ENCODE measurements at places on chromosomes 4 and X.
A peak's percentile ranks its signal among the peaks of the same experiment; 100 is the strongest.

GRCh38 chr4:68617003-68617698 is 41.0 kb upstream of the UGT2B17 start:
- DNase-seq: no peak

DNA sequence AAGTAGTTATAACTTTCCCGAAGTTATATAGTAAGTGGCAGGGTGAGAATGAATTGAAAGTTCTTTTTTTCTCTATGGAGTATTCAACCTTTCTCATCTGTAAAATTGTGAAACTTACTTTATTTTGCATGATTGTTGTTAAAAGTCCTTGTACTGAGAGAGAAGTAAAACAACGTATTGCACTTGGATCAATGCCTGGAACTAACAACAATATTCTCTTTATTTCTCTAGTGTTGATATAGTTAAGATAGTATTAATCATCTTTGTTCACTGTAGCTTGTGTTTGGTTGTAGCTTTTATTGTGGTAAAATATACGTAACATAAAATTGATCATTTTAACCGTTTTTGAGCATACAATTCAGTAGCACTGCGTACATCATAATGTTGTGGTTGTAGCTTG is 48.7 kb downstream of the STIM2 start:
- DNase-seq: peak; percentile 1

DNA sequence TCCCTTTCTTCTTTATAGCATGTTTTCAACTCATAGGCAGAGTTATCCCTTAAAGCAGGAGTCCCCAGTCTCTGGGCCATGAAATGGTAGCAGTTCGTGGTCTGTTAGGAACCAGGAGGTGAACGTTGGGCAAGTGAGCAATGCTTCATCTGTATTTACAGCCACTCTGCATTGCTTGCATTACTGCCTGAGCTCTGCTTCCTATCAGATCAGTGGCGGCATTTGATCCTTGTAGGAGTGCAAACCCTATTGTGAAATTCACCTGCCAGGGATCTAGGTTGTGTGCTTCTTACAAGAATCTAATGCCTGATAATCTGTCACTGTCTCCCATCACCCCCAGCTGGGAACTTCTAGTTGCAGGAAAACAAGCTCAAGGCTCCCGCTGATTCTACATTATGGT is 39.8 kb downstream of the DTHD1 start:
- DNase-seq: no peak

DNA sequence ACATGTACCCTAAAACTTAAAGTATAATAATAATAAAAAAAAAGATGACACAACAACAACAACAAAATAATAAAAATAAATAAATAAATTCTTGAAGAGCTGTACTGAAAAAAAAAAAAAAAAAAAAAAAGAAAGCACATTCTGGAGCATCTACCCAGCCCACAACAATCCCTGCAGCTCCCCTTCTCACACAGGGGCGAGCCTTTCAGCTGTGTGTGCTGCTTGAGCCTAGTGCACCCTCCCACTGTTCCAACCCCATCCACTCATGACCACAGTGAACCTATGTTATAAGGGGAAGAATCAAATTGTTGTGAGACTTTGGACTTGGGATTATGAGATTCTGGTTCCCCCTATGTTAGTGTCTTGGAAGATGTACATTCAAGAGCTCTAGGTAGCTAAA is 161.5 kb upstream of the JADE1 start:
- DNase-seq: no peak

DNA sequence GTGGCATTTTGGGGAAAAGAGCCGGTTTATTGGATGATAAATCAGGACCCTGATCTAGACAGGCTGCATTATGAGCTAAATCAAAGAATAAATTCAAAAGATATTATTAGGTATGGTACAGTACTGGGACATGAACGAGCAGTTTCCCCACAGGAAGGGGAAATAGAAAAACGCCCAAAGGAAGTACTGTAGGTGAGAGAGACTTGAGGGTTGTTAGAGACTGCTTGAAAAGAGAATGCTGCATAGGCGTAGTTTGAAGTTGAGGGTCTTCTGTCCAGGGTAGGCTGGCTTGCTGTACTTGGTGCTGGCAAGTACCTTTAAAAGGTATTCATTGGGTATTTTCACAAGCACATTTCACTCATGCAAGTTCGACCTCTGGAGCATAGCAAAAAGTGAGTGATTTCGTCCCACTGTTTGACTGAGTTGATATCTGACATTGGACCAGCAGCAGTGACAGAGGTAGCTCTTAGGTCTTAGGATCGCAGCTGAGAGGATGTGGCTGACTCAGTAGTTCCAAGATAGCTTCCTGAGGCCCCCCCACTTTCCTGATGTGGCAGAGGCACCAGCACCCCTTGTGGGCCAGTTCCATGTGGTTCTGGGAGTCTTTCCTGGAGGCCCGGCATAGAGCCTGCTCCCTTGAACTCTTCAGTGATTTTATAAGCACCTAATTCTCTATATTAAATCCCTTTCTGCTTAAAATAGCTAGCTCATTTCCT is 64.3 kb downstream of the TMEM131L start:
- DNase-seq: no peak

DNA sequence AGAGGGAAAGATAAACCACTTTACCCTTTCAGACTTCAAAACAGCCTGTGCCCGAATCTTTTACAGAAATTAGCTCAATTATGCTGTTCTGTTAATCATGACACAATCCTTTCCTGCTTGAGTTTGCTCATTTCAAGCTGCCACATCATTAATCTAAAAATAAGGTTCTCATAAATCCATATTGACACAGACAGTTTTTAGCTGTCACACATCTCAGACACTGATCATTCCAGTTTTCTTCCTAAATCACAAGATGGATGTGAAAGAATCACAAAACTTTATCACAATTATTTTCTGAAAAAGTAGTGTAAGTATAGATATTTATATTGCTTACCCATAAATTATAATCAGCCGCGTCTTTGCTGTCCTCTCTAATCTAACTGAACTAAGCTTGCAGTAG is 27.9 kb upstream of the AMELX start:
- no peak for DNase-seq

DNA sequence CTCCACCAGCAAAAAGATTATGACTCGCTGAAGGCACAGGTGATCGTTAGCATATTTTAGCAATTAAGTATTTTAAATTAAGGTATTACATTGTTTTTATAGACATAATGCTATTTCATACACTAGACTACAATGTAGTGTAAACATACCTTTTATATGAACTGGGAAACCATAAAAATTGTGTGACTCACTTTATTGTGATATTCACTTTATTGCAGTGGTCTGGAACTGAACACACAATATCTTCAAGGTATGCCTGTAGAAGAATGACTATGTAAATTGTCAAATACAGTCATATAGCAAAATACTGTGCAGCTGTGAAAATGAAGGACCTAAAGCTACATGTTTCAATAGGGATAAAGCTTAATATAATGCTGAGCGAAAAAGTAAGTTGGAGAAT is 26.6 kb upstream of the MAML3 start:
- DNase-seq: no peak

GRCh38 chrX:41720125-41720779 is 3.7 kb upstream of the GPR82 start:
- DNase-seq: no peak

- DNase-seq: no peak
Observed at GRCh38 chr4:174523025-174523693, 871 bp upstream of the HPGD start.

DNA sequence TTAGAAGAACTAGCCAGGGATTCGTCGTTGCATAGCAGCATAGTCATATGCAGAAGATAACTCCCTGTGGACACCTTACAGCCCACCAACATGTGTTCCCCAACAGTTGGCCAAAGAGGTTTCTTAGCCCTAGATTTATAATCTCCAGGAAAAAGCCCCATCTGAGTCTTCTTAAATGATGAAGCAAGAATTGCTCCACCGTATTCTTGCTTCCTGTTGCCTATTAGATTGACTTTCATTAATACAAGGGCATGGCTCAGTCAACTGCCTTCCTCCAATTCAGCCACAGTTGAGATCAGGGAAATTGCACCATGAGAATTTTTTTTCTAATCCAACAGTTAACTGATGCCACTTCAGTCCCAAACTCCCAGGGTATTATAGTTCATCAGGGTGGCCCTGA is 5.2 kb upstream of the AFF2 start:
- no peak for DNase-seq

GRCh38 chr4:160182727-160183126 is 1079.8 kb downstream of the RAPGEF2 start:
- DNase-seq: no peak

DNA sequence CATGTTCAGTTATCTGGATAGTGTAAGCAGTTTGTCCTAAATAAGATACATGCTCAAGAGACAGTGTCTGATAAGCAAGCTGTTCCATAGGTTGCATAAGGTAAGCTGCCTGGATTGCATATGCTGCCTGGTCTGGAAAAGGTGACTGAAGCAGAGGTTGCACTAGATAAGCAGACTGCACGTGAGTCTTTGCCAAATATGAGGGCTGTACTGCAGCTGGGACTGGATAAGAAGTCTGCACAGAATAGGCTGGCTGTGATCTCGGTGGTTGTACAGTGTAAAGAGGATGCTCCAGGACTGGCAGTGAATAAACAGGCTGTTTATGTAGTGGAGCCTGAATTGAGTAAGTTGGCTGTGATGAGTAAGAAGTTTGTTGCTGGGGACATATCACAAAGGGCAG is 68.9 kb downstream of the WNK3 start:
- DNase-seq: no peak

DNA sequence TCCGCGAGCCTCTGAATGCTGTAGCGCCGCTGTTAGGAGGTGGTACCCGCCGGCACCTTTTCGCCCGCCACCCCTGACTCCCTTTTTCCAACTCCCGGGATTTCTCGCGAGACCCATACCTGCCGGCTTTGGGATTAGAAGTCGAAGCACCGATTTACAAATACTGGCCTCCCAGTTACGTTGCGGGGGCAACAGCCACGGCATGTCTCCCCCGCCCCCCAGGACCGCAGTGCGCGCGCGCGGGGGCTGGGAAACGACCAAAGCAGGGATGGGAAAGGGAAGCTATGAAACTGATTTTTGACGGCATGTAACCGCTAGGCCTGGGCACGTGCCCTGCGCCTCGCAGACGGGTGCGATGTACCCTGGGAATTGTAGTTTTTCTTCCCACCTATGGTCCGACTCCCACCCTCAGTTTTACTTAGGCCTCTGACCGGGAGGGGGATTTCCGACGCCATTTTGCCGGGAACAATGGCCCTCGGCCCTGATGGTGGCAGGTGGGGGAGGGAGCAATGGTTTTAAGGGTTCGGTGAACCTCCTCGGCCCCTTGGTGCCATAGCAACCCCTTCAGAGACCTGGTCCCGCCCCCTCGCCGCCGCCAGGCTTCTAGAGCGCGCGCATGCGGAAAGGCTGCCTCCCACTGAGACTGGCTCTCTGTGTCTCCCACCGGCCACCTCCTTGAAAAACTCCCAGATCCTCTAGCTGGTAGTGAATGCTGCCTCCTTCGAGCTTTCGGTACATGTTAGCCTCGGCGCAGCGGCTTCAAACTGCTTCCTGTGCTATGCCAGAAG is 772 bp upstream of the WNK3 start:
- no peak for DNase-seq

GRCh38 chrX:16518131-16518530 is 131.8 kb upstream of the S100G start:
- no peak for DNase-seq

GRCh38 chrX:9180623-9181022 is 146.7 kb upstream of the FAM9B start:
- DNase-seq: no peak

DNA sequence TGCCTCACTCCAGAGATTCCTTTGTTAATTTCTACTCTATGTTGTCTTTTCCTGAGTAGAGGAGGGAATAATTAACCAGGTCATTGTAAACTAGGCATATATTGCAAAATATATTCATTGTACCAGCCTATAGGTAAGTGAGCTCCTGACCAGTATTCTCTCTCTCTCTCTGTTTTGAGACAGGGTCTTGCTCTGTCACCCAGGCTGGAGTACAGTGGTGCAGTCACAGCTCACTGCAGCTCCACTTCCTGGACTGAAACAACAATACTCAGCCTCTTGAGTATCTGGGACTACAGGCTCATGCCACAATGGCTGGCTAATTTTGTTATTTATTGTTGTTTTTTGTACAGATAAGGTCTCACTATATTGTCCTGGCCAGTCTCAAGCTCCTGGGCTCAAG is 198.3 kb downstream of the ARAP2 start:
- DNase-seq: no peak

DNA sequence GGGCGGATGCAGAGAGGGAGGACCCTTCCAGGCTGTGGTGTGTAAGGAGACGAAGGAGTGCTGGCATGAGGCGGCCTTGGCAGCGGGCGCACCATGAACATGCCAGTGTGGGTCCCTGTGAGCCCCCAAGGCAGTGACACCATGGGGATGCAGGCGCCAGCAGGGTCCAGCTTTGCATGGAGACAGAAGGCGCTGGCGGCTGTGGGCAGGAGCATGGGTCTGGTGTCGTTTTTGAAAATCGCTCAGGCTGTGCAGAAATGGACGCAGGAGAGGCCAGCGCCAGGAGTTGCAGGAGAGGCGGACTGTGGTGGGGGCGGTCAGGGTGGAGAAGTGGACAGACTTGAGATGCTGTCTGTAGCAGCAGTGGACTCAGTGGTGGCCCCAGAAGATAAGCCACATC is 56.1 kb downstream of the PCGF3 start:
- no peak for DNase-seq

- DNase-seq: no peak
Observed at GRCh38 chr4:10163296-10163695, 46.7 kb upstream of the WDR1 start.

- DNase-seq: no peak
Observed at GRCh38 chr4:90281541-90282355, 154.6 kb downstream of the CCSER1 start.

DNA sequence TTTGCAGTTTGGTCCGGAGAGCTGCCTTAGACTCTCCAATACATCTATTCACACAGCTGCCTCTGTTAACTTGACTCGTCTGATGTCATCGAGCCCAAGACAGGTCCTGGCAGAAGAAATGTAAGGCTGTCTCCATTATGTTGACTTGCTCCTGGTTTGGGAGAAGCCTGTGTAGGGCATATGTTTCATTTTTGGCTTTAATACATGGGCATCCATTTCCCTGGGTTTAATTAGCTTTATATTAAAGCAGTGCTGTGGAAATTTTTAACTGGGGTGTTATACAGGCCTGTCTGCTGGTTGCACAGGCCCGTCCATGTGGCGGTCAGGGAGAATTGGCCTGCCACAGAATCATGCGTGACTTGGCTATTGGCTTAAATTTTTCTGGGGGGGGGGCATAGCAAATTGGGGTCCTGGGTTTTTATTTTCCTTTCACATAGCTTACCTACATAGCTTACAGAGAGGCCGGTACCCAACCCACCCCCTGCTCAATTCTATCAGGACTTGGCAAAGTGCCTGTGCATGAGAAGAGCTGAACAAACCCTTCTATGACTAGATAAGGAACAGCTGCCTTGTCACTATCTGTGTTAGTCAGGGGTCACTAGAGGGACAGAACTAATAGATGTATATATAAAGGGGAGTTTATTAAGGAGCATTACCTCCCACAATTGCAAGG is 123.5 kb upstream of the WDR1 start:
- DNase-seq: no peak

GRCh38 chr4:5968246-5968645 is 50.0 kb downstream of the C4orf50 start:
- no peak for DNase-seq

- no peak for DNase-seq
Observed at GRCh38 chrX:6644411-6644810, 109.5 kb upstream of the VCX3A start.

- DNase-seq: no peak
Observed at GRCh38 chr4:31204874-31205273, 484.7 kb downstream of the PCDH7 start.
